ENCODE measurements at places on chromosomes 3 and 15.

DNA sequence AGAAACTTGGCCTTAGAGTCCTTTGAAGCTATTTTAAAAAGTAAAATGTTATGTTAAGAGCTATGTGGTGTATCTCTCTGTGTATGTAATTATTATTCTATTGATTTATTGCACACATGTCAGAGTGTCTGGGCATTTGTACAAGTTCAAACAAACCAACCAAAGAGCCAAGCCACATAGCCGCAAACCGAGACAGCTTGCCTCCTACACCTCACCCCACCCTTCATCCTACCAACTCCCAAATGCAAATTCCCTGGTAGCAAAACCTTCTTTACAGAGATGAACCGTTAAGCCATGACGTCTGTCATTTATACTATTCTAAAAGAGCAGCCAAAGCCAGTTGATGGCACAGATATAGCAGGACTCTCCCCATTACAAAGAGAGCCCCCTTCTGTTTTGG is 332.3 kb downstream of the ERC2 start:
- no peak for DNase-seq

- no peak for DNase-seq
Measured at GRCh38 chr15:84099181-84099580, 136.4 kb upstream of the GOLGA6L4 start.

DNA sequence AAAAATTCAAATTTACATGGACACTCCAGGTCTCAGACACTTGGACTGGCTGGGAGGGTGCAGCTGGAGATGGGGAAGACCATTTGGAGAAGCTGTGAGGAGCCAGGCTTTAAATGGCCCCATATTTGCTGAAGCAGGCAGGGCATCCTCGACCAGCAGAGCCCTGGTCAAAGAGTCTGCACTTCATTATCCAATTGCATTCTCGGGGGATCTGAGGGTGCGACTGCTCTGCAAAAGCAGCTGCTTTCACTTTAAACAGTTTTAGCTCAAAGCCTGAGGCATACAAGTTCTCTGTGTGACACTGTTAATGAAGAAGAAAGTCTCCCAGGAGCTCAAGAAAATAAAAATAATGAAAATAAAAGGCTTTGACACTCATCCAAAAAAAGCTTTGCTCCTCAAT is 98.0 kb upstream of the SLC25A36 start:
- no peak for DNase-seq

DNA sequence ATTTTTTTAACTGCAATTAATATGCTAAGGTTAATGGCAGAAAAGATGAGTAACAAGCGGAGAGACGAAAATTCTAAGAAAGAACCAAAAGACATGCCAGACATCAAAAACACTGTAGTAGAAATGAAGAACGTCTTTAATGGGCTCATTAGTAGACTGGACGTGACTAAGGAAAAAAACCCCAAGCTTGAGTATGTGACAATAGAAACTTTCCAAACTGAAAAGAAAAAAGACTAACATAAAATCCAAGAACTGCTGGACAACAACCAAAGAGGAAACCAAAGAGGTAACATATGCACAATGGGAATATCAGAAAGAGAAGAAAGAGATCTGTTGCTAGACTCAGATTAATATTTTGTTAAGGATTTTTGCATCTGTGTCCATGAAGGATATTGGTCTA is 94.6 kb upstream of the SETMAR start:
- no peak for DNase-seq

GRCh38 chr15:37372064-37372463 is 271.7 kb upstream of the MEIS2 start:
- peak; percentile 51 for DNase-seq

GRCh38 chr3:66392512-66392911 is 108.3 kb downstream of the LRIG1 start:
- no peak for DNase-seq

GRCh38 chr15:71538181-71538580 is 272.2 kb upstream of the NR2E3 start:
- DNase-seq = no peak

DNA sequence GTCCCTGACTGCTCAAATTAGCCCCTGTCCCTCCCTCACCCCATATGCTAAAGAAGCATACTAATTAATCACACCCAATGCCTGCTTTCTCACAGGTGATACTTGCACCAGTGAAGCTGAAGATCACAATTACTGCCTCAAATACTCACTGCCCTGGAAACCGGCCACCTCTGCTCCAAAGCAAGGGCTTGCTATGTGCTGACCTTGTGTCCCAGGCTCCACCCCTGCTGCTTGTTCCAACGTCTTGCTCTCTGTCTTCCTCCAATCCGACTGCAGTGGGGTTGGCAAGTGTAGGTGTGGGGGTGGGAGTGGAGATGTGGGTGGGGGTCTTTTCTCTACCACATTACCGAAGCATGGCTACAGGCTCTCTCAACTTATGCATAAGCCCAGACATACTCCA is 55.7 kb upstream of the PSMD6 start:
- DNase-seq = no peak

DNA sequence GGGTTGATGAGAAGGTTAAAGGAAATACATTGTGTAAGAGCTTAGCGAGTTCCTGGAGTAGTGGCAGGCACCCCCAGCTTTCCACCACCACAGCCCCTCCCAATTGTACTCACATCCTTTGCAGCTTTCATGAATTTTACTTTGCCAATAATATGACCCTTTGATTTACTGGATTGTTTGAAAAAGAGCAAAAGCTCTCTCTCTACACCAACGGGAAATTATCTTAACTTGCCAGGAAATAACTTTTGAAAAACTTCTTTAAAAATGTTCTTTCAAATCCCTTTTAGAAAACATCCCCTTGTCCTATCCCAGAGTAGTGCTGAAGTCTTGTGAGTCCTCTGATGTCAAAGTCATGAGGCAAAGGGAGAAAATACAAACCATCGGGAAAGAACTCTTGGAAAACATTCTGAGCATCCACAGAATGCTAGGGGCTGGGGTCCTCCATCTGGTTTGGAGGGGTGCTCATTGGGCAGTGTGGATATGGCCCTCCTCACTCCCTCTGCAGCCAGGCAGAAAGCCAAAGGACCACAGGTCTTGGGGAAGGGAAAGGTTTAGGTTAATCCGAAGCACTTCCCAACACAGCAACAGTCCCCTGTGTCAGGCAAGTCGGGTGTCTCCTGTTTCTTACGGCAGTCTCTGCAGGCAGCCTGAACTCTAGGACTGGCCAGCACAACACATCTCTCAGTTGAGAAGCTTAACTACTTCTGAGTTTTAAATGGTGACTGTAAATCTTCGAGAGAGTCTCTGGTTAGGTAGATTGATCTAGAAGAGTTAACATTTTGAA is 36.5 kb downstream of the BOC start:
- DNase-seq = no peak

GRCh38 chr15:94670438-94671034 is 439.2 kb downstream of the MCTP2 start:
- DNase-seq = peak; percentile 17

DNA sequence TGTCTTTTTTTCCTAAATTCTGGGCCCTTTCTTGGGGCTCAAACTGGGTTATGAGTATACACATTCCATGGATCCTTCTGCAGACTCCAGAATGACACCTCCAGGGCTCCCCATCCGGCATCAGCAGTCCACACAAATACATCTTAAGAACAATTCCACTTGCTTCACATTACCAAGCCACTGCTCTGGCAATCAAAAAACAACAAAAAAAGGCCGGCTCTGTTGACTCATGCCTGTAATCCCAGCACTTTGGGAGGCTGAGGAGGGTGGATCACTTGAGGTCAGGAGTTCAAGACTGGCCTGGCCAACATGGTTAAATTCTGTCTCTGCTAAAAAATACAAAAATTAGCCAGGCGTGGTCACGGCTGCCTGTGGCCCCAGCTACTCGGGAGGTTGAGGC is 49.9 kb upstream of the LPP start:
- no peak for DNase-seq

DNA sequence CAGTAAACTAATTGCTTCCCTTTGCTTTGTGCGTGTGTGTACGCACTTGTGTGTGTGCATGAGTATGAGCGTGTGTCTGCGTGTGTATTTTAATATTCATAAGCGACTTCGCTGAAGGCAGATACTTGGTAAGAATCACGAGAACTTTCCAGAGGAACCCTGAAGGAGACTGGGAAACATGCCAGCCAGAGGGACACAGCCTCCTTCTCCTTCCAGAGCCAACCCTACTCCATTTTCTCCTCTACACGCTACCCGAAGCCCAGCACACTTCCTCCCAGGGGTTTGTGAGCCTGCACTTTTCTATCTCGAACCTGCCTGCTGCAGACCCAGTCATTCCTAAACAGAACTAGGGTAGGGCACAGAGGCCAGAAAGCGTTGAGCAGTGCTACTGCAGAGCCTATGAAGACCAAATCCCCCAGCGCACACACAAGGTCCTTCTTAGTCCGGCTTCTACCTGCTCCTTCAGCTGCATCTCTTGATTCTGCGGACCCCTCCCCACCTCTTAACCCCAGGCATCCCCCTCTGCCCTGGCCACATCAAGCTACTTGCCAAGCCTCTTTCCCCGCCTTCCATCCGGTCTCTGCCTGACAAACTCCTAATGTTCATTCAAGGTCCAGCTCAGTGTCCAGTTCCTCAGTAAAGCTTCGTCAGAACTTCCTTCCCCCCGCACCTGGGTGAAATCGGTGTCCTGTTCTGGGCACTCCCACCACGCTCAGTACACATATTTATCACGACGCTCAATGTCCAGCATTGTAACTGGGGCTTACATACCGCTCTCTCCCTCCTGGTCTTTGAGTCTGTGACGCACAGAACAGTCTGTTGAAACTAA is 191.8 kb downstream of the FAM43A start:
- no peak for DNase-seq

DNA sequence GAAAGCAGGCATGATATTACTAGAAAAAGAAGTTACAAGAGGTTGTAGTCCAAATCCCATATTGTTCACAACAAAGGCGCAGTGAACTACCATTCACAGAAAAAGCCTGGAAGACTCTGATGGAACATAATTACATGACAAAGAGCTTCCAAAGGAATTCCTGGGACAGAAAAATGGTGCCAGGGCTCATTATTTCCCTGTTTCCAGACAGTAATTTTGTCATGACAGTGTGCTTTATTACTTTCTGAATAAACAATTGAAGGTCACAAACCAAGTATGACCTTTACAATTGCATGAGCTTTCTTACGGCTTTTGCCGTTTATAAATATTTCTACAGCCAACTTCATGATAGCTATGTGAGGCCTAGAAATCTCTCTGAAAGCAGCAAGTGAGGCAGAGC is 61.0 kb downstream of the CYFIP1 start:
- DNase-seq = no peak

- DNase-seq = no peak
Measured at GRCh38 chr15:97459771-97460170, 500.7 kb upstream of the ARRDC4 start.

DNA sequence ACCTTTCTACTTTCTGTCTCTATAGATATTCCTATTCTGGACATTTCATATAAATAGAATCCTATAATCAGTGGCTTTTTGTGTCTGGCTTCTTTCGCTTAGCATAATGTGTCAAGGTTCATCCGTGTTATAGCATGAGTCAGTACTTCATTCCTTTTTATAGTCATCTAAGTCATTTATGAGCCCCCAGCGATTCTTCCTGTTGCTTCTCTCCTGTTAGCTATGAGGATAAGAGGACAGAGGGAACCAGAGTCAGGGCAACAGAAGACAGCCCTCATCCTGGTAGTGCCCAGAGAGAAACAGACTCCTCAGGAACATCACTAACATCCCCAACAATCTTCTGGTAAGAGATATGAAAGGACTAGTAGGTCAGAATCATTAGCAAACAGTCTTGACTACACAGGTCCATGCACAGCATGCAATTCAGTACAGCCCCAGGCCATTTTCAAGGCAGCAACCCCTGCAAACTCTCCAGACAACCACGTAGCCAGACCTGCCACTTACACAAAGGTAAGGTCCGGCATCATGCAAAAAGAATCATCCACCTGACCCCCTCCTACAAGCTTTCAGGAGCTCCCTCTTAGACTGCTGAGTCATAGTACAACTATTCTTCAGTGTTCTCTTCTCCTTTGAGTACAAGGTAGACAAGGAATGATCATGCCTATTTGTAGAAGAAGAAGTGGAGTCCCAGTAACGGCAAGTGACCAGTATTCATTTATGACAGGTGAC is 91.5 kb downstream of the MYLK start:
- DNase-seq = no peak

DNA sequence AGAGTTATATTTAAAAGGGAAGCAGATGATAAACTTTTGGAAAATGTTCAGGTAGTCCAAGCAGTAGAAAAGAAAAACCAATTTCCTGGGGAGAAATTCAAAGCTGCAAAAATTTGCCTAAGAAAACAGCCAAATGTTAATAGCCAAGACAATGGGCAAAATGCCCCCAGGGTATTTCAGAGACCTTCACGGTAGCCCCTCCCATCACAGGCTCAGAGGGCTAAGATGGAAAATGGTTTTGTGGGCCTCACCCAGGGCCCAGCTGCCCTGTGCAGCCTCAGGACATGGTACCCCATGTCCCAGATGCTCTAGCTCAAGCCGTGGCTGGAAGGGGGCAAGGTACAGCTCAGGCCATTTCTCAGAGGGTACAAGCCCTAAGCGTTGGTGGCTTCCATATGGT is 391.0 kb downstream of the ZIC4 start:
- no peak for DNase-seq

- no peak for DNase-seq
Measured at GRCh38 chr3:184986366-184986889, 166.4 kb downstream of the C3orf70 start.

GRCh38 chr3:94004301-94004910 is 24.0 kb downstream of the STX19 start:
- peak; percentile 39 for DNase-seq
